ENCODE measurements at places on chromosomes 2 and 18.
A peak's percentile ranks its signal among the peaks of the same experiment; 100 is the strongest.

GRCh38 chr18:56967035-56967434 is 179.9 kb upstream of the BOD1L2 start:
- no peak for DNase-seq

DNA sequence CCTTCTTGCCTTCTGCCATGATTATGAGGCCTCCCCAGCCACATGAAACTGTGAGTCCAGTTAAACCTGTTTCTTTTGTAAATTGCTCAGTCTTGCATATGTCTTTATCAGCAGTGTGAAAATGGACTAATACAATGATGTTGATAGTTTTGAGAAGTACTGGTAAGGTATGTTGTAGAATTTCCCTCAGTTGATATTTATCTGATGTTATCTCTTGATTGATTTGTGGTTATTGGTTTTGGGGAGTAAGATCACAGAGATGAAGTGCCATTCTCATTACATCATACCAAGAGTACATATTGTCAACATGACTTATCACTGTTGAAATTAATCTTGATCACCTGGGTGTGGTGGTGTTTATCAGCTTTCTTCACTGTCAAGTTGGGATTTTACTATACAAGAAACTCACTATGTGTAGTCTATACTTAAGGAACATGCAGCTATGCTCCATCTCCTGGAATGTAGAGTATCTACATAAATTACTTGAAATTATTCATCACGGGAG is 5.1 kb upstream of the SPAG16 start:
- no peak for DNase-seq

GRCh38 chr2:122755281-122755780 is 999.9 kb downstream of the TSN start:
- DNase-seq, result no peak

GRCh38 chr18:41150316-41150715 is 804.7 kb upstream of the PIK3C3 start:
- DNase-seq, result no peak

DNA sequence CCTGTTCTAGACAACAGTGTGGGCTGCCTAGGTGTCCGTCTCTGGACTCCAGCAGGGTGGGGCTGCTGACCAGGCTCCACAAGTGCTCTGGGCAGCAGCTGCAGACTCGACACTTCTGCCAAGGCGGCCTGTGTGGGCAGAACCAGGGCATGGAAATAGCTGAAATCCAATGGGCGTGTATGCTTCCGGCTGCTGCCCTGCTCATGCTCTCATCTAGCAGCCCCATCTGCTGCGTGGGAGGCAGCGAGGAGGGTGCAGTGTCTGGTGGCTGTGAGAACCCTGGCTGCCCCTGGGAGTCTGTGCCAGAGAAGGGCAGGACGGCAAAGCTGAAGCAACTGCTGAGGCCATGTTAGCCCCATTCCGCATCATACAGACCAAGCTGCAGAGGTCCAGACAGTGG is 174.9 kb downstream of the SOX11 start:
- DNase-seq, result no peak

DNA sequence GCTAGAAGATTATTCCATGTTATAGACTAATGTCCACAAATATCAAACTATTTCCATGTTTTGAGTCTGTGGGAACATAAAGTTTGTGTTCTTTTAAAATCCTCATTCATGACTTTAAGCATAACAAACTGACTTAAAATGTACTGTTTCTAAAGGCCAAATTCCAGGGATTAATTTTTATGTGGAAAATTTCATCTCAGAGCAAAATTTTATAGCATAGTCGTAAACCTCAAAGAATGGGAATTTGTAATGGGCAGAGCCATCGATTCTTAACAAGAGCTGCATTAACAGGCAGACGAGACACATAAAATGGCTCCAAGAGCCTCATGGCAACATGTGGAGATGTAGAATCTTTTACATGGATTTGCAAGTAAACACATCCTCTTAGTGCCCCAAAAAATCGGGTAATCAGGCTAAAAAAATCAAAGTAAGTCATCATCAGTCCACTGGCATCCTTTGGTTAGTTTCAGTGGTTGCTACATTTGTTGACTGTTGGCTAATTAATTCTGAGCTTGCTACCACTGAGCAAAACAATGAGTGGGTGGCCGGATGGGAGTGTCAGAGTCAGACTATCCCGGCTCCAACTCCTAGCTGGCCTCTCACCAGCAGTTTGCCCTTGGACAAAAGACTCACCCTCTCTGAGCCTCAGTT is 119.6 kb downstream of the FAM210A start:
- DNase-seq, result peak; percentile 4

- DNase-seq, result peak; percentile 26
Measured at GRCh38 chr2:63780518-63781155, 61.1 kb upstream of the UGP2 start.

DNA sequence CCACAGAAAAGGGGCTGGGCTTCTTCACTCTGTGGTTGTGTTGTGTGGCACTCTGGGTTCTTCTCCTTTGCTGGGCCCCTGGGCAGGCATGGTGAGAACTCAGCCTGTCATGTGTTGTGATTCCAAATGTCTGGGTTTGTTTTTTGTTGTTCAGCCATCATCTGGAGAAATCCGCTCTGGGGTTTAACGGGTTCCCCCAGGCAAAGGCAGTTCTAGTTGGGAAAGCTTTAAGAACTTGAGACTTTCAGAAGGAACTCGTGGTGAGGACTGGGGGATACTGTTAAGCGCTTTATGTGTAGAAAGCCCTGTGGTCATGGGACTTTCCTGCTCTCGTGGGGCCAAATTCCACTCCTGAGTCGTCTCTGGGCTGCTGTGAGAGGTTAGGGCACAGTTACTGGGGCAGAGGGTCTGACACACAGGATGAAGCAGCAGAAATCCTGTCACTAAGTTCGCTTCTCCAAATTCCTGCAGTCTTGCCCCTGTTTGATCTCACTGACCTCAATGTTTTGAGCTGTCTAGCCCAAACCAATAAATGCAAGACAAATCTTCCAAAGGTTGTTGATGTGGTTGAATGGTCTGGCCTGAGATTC is 87.7 kb downstream of the RAPGEF4 start:
- DNase-seq, result no peak

Measured in EH (cell line).